T-helper 17 cell (primary cell): ENCODE measurements at places on chromosomes 1 and 21. TPM values are rescaled to one million over a fixed set of nuclear protein-coding genes. Genes with fewer than 3 reads are reported as not detected.

GRCh38 chr1:67811781-67812180 lies 21.5 kb downstream of the GNG12 start:
- no peak for DNase-seq

DNA sequence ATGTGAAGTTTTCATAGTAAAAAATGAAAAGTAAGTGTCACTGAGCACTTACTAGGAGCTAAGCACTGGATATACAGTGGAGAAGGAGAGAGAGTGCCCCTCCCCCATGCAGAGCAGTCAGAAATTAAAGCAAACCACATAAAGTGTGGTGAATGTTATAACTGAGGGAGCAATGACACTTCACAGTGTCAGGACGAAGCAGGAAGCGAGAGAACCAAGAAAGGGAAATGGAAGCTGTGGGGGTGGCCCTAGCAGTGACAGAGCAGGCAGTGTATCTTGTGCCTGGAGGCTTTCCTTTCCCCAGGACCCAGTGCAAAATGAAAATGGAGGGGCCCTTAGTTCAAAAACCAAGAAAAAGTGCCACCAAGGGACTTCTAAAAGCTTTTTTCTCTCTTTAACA lies 21.5 kb upstream of the RCAN3 start:
- DNase-seq = no peak

FMO5 gene
- 1.9 TPM for total RNA-seq

DNA sequence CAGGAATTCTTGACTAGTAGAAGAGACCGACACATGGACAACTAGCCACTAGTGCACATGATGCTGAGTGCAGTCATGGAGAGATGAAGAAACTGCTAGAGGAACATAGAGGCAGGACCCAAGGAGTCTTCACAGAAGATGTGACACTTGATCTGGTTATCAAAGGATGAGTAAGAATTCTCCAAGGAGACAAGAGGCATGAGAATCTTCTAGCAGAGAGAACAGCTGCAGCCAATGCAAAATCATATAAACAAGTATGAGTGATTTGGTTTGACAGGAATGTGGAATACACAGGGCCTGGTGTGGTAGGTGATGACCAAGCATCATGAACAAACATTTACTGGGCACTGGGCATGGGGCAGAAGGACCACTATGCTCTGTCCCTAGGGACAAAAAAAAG lies 140.9 kb upstream of the CTTNBP2NL start:
- no peak for DNase-seq

- DNase-seq = no peak
Measured at GRCh38 chr1:224113545-224113917, 380 bp upstream of the FBXO28 start.

CLCA4 gene
- not detected for total RNA-seq

GRCh38 chr1:65363484-65363883 lies 54.1 kb downstream of the DNAJC6 start:
- DNase-seq = no peak

CFHR5 gene
- not detected for total RNA-seq

S100A7 gene
- not detected for total RNA-seq
